Fibroblast of mammary gland (primary cell): ENCODE measurements at places on chromosomes 2 and 18.

- DNase-seq, result peak; percentile 92
These were observed 26.5 kb upstream of the TWIST2 start for GRCh38 chr2:238821391-238821790.

DNA sequence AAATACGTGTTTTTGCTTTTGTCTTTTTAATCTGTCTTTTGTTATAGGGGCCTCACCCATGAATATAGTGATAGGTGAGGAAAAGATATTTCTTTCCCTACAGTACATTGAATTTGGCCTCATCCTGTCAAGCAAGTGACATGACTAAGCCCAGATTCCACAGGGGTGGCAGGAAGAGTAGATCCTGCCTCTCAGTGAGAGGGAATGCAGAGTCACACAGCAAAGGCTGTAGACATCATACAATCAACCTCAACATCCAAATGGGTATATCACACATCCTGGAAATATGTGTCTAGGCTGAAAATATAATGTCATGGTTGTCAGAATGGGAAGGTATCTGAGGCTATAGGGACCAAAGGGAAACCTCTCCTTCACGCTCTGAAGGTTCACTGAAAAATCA is 269.6 kb downstream of the CDH20 start:
- DNase-seq, result peak; percentile 31

DNA sequence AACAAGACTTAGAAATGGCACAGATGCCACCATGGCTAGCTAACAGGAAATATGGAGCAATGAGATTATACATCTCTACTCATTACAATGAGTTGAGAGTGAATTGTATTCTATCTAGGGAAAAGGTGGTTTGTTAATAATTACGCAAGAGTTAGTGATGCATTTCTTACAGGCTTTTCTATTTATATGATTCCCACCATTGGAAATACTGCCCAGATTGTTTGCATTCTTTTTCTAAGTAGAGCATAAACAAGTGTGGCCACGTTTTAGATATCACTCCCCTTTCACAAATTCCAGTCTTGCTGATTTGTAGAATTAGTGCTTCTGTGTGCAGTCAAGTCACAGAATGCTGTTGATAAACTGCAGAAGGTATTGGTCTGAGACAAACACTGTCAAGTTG is 56.6 kb downstream of the ZNF804A start:
- peak; percentile 14 for DNase-seq

DNA sequence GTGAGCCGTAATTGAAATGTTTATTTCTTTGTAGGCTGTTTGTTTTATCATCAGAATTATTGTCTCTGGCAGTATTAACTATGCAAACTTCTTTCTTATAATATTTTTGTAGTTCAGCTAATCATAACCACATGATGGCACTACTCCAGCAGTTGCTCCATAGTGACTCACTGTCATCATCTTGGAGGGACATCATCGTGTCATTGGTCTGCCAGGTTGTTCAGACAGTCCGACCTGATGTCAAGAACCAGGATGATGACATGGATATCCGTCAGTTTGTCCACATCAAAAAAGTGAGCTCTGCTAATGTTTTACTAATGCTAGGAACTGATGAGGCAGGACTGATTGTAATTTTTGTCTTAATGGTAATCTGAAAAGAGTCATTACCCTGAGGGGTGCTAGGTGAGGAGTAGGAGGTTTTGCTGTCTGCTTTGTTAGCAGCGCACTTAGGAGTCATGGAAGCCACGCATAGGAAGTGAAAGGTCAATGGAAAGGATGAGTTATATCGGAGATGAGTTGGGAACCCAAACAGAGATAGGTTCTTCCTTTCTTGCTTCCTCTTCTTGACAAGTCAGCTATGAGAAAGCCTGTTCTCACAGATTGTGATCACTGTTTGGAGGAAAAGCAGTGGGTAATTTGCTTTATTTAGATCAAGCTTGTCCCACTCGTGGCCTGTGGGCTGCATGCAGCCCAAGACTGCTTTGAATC is 49.2 kb downstream of the PIKFYVE start:
- peak; percentile 92 for DNase-seq
